ENCODE measurements at places on chromosomes 6 and 20. TPM values are rescaled to one million over a fixed set of nuclear protein-coding genes. Genes with fewer than 3 reads are reported as not detected.

Gene BTN1A1
- total RNA-seq = not detected

- no peak for DNase-seq
These were observed 1099.1 kb upstream of the ADGRB3 start for GRCh38 chr6:67535946-67536345.

GRCh38 chr6:33161354-33162331 lies 30.6 kb downstream of the COL11A2 start:
- peak; percentile 68 for DNase-seq

DNA sequence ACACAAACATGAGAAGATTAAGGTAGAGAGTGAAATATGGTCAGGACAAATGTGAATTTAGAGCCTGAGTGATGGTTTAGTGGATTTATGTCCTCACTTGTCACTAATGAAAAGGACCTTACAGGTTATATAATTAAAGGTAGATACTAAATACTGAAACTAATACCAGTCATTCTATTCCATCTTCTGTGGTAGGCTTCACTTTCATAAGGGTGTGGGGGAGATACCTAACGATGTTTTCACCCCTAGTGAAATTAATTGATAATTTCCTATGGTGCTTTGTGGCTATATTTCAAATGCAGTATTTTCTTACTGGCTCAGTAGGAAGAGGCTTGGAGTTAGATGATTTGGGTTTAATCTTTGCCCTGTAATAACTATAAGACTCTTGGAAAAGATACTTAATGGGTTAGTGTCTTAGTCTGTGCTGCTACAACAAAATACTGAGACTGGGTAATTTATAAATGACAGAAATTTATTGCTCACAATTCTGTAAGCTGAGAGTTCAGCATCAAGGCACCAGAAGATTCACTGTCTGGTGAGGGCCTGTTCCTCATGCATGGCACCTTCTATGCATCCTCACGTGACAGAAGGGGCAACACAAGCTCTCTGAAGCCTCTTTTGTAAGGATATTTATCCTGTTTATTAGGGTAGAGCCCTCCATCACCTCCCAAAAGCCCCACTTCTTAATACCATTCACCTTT lies 21.3 kb downstream of the RNF217 start:
- no peak for DNase-seq

GRCh38 chr6:125547381-125547780 lies 202.1 kb upstream of the HEY2 start:
- no peak for DNase-seq

All from left colon (tissue), 2 donors.